ENCODE measurements at places on chromosomes 11 and 22. TPM values are rescaled to one million over a fixed set of nuclear protein-coding genes. Genes with fewer than 3 reads are reported as not detected.

DNA sequence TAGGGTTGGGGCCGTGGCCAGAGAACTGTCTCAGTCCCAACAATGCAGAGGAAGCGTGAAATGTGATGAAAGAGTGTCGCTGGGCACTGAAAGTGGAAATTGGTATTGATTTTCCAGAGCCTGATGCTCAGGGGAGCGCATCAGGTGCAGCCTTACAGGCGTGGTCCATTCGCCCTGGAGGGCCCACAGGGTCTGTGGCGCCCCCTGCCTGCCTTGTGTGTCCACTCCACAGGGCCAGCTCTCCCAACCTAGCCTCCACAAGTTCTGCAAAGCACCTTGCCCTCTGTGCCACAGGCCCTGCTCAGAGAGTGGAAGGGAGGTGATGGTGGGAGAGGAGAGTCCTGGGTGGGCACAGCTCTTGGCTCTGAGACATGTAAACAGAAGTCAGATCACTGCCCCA is 54.9 kb upstream of the LMO1 start:
- DNase-seq = no peak

DNA sequence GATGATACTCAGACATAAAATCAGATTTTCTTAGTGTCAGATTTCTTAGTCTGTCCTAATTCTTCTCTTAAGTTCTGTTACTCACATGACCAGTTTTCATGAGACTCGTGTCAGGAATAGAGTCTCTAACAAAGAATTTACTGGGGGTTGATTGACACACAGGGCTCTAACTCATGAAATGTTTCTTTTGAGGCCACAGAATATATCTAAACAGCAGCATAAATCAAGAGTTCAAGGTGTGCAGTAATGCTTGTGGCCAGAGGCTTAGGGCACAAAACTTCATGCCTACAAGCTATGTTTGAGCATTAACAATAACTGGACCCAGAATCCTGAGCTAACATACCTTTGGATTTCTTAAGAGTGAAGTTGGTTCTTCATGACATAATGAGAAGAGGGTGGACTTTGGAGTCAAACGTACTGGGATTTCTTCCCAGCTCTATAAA is 237.2 kb downstream of the DDX10 start:
- no peak for DNase-seq

GRCh38 chr11:16979703-16980622 is 34.3 kb downstream of the PLEKHA7 start:
- no peak for DNase-seq

DSCAML1 gene
- total RNA-seq = 1.5 TPM

GRCh38 chr11:79054636-79055035 is 386.2 kb downstream of the TENM4 start:
- DNase-seq = no peak

DNA sequence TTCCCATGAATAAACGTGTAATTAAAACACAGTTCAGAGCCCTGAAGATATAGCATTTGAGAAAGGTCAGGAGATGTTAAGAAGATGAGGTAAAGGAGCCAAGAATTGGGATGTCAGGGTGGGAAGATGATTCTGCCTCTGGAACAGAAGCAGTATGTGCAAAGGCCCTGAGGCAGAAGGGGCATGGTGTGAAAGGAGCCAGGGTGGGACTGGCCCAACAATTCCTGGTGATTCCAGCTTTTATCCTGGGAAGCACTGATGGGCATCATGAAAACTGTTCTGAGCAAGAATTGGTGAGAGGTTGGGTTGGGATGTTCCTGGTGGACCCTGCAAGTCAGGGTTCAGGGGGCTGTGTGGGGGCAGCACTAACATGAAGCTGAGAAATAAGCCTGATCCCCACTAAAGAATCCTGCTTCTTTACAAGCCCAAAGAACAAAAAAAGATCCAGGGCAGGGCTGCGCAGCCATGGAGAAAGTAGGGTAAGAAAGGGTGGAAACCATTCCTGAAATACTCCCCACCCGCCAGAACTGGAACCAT is 2.5 kb upstream of the FXYD6 start:
- DNase-seq = no peak

DNA sequence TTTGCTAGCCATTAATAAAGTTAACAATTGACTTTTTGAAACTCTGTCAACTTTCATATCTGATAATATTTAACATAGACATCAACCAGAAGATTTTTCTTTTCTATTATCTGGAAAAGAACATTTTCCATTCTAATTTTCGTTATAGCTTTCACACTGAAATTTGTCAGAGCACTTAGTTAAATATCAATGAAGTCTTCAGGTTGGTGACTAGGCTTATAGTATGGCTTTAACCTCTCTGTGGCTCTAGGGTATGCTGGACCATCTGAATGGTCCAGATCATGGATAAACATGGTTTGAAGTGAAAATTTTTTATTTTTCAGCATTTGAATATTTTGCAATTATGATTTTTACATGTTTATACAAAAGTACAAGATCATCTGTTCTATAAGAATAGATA is 548.1 kb downstream of the CNTN5 start:
- DNase-seq = no peak

DNA sequence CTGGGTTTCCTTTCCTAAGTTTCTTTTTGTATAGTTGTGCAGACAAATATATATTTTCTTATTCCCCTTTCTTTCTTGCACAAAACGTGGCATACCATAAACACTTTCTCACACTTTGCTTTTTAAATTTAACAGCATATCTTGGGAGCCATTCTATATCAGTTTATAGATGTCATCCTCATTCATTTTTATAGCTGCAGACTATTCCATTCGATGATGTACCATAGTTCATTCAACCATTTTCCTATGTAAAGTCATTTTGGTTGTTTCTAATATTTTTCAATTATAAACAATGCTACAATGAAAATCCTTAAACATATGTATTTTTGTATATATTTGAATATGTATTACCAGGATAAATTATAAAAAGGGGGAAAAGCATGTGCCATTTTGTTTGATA is 102.5 kb downstream of the RRM1 start:
- DNase-seq = no peak

- no peak for DNase-seq
These were observed 1.9 kb downstream of the ACR start for GRCh38 chr22:50739894-50740293.

MAPK8IP2 gene
- 0.47 TPM for total RNA-seq

DENND6B gene
- total RNA-seq = 3.0 TPM

DNA sequence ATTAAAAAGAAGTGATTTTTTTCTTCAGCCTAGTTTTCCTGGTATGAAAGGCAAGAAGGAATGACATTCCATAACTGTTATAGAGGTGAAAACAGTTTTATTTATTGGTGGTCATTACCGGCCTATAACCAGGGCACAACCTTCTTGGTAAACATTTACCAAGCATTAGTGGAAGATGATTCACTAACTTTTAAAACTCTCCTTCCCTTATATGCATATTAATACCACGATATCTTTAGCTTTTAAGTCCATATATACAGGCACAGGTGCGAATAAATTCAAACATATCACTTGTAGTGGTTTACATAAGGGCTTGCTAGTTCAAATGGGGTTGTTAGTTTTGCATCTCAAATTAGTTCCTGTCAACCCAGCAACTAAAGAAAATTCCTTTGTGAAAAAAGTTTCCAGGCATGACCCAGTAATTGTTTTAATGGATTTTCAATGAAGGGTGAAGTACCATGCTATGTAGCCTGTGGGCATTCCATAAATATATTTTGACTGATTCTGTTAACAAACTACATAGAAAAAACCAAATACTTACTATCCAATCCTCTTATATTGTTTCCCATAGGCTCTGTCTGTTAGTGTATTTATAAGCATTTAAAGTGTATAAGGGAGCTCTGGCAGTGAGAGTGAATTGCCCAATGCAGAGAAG is 30.6 kb upstream of the ROBO3 start:
- no peak for DNase-seq

- no peak for DNase-seq
These were observed 70.0 kb upstream of the B3GAT1 start for GRCh38 chr11:134481933-134482527.

AP1B1 gene
- 28.1 TPM for total RNA-seq

DNA sequence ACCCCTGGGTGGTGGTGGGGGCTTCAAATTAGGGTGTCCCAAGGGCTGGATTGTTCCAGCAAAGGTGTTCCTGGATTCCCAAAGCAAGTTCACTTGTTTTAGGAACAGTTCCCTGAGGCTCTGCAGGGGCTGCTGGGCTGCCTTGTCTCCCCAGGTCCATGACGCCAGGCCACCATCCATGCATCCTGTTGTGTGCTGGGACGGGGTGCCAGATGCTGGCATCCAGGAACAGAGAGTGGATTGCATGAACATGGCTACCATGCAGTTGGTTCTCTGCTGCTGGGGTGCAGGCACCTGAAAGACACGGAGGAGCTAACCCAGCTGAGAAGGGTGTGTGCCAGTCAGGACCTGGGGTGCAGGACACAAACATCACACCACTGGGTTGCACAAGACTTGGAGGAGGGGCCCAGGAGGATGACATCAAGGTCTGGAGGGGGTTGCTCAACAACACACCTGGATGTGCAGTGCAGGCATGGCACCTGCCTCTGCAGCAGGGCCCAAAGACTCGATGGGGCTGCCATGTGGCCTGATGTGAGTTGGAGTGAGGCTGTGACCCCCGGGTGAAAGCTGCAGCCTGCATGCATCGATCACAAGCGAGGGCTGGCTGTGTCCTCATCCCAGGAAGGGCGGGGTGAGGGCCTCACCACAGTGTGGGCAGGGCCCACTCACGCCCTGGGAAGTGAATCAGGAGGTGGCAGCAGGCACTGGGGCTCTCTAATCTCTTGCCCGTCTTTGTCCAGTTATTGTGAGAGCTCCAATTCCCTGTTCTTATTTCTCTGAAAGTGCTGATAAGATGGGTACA is 74.0 kb upstream of the CLDN5 start:
- no peak for DNase-seq

- DNase-seq = no peak
These were observed 27.6 kb downstream of the USH1C start for GRCh38 chr11:17516551-17517150.

RIMBP3C gene
- total RNA-seq = not detected

- DNase-seq = no peak
These were observed 49.3 kb downstream of the BCR start for GRCh38 chr22:23229646-23230045.

DBX1 gene
- not detected for total RNA-seq

GRCh38 chr11:112553205-112553731 is 292.6 kb upstream of the PLET1 start:
- DNase-seq = no peak

IGLL5 gene
- not detected for total RNA-seq

DNA sequence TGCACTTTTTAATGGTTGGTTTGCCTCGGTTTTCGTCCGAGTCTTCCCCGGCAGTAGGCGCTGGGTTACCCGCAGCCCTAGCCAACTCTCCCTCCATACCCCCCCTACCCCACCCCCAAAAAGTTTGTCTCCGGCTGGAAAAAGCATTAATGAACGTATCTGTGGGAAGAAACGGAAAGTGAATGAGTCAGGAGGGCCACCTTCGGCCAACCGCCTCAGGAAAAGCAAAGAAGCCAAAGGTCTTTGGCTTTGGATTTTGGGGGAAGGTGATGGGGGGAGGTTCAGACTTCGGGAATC is 508 bp upstream of the FLI1 start:
- DNase-seq = no peak

DNA sequence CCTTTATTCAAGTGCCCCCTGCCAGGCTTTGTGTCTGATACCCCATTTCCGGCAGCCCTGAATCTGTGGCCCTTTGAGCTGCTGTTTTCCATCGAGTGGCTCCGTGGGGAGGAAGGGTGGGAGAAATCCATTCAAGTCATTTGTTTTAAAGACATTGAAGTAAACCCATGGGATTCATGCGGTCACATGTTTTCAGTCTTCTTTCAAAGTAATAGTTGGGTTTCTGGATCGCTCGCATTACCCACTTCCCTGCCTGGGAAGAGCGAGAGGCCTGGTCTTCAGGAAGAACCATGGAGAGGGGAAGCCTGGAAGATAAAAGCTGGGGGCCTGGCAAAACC is 14.4 kb downstream of the DAGLA start:
- no peak for DNase-seq

GRCh38 chr11:29656597-29656996 is 360.2 kb downstream of the KCNA4 start:
- DNase-seq = no peak

GRCh38 chr22:38843657-38844314 is at the start of gene NPTXR:
NPTXR (minus strand) TSS chr22:38844028.
- no peak for DNase-seq

- no peak for DNase-seq
These were observed 15.8 kb downstream of the MYEOV start for GRCh38 chr11:69309631-69310280.

DNA sequence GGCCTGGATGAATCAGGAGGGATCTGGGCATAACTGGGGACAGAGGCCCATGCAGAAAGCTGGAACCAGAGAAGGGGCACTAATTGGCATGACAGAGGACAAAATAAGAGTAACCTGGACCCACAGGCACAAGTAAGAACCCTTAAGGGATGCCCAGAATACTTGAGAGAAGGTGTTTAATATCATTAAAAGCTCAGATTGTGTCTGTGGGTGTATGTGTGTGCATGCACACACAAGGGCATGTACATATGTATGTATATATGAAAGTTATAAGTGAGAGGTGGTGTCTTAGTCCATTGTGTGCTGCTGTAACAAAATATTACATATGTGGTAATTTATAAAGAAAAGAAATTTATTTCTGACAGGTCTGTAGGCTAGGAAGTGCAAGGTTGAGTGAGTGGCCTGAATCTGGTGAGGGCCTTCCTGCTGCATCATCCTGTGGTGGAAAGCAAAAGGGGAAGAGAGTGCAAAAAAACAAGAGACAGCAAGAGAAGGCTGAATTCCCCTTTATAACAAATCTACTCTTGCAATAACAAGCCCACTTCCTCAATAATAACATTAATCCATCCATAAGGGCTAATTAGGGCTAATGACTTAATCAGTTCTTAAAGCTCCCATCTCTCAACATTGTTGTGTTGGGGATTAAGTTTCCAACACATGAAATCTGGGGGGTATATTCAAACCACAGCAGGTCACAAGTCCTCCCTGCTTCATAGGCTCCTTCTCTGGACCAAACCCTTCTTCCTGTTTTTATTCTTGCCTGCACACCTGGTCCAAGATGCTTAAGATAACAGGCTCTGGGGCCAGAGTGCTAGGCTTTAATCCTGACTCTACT is 68.3 kb upstream of the POU2AF2 start:
- DNase-seq = no peak

DNA sequence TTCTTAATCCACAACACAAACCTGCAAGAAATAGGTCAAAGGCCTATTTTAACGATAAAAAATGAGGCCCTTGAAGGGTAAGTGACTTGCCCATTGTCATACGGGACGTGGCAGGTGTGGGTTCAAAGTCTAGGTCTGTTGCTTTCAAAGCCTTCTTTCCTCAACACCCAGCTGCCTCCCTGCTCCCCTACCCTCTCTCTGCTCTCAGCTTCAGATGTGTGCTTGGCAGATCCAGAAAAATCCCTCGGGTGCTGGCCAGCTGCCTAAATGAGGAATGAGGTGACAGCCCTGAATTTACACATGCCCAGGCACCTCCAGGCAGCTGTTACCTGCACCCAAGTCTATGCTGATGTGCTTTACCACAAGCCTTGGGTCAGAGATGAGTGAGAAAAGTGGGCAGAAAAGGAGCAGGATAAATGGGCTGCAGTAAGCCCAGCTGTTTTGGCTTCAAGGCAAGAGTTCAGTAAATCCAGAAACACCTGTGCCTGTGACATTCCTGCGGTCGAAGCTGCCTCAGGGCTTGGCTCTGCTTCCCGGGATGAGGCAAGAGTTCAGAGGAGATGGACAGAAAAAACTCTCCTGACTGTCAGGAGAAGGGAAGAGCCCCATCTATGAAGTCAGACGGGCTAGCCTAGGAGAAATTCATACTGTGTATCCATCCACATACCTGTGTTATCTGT is 49.9 kb upstream of the LDLRAD3 start:
- DNase-seq = no peak

GRCh38 chr11:108115500-108116140 is 5.7 kb upstream of the ACAT1 start:
- peak; percentile 86 for DNase-seq

Measured in heart right ventricle (tissue), 16 donors.